ENCODE measurements at places on chromosomes 6 and 20.

GRCh38 chr6:78487401-78487800 is 379.9 kb upstream of the IRAK1BP1 start:
- no peak for DNase-seq

- DNase-seq: no peak
Measured at GRCh38 chr6:77313595-77313994, 149.7 kb downstream of the HTR1B start.

DNA sequence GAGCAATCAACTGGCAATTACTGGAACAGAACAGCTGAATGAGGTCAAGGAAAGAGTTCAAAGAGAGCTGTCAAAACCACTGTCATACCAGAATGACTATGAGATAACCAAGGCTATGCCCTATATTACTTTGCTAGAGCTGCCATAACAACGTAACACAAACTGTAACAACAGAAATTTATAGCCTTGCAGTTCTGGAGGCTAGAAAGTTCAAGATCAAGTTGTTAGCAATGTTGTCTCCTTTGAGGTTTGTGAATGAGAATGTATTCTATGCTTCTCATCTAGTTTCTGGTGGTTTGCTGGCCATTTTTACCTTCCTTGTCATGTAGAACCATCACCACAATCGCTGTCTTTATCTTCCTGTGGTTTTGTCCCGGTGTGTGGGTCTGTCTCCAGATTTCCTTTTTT is 1323.0 kb upstream of the GJE1 start:
- no peak for DNase-seq

GRCh38 chr20:13492001-13492481 is 146.7 kb downstream of the TASP1 start:
- DNase-seq: no peak

GRCh38 chr6:166529586-166529985 is 56.9 kb downstream of the RAMACL start:
- DNase-seq: no peak

Data from activated CD4-positive, alpha-beta T cell treated with anti-CD3 and anti-CD28 coated beads, Interleukin-2, amount 50 U/mL, for 24 hours (primary cell).